ENCODE measurements at places on chromosomes 6 and 20.

DNA sequence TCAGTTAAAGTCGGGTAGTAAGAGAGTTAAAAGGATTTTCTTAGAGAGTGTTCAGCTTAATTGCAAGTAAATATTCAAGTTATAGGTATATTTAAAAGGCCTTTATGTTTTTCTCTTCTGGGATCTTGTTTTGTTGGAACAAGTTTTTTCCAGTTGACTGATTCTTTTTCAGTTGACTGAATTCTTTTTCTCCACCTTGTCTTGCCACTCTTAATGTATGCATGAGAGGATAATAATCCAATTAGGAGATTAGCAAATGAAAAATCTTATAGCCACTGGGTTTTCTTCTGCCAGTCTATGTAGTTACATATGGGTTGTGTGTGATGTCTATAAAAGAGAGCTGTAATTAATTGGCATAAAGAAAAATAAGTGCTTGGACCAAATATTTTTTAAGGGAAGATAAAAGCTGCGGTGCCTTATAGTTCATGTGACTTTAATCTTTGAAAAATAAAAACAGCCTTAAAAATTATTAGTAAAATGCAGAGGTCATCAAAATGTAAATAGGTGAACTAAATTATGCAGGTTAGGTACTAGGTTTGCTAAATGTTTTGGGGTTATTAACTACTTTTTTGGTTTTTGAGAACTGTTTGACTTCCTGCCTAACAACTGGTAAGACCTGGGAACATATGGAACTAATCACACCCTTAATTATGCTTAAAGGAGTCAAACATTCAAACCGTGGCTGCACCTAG lies 367.2 kb downstream of the HTR1B start:
- DNase-seq, result peak; percentile 1

DNA sequence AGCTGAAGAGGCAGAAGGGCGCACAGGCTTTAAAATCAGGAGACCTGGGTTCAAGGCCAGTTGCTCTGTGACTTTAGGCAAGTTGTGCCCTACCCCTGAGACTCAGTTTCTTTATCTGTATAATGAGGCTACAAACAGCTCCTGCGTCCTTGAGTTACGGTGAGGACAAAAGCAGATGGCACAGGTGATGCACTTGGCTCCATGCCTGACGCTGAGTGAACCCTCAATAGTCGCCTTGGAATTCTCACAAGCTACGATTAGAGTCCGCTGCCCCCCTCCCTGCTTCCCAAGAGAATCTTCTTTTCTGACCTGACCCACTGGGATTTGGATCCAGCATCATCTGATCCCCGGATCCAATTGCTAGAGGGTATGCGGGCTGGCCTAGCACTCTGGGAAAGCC lies 6.4 kb downstream of the KCNG1 start:
- DNase-seq, result no peak

DNA sequence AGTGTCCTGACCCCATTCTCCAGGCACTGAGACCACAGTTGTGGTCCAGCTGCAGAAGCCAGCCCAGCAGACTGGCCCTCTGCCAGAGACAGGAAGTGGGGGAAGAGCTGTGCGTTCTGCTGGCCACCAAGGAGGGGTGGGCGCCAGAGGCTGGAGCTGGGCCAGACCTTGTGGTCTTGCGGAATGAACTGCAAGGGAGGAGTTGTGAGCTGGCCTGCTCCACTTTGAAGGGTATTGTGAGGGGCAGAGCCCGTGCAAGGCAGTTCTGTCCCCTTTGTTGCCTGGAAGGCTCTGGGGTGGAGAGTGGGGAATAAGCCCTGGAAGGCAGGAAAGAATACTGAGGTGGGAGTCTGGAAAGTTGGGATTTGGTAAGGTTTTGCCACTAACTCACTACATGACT lies 3.6 kb upstream of the MDFI start:
- peak; percentile 65 for DNase-seq

- peak; percentile 97 for DNase-seq
Observed at GRCh38 chr6:140441256-140441655, 1066.8 kb upstream of the CITED2 start.

DNA sequence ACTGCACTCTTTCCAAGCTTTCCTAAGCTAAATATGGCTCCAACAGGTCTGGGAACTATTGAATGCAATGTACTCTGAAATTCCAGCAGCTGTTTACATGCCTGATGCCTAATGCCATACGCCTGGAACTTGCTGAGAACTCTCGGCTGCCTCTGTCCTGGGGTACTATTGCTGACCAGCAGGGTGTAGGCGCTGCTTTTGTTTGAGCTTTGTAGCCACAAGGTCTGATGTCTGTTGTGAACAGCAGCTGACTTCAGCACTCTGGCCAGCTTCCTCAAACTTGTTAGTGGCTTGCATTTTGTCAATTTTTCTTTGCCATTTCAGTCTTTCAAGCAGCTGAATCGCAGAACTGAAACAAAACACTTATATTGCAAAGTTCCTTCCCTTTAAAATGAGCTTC lies 26.7 kb downstream of the SAYSD1 start:
- DNase-seq, result peak; percentile 32

DNA sequence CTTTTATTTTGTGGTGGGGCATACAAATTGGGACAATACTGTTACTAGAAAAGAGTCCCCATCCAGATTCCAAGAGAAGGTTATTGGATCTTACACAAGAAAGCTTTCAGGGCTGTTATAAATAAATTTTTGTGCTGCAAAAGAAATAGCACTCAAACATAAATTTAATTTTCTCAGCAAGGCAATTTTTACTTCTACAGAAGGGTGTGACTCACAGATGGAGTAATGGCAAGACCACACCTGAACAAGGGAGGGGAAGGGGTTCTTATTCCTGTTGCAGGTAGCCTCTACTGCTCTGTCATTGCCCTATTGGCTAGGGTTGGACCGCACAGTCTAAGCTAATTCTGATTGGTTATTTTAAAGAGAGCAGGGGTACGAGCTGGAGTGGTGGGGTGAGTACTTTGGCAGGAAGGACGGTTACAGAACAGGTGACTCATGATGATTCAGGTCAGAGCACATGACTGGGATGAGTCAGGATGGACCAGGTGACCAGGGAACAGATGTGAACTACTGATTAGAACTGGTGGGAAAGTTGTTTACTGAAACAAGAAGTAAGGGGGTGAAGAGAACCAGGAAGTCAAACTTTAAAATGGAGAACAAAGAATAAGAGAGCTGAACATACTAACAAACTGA lies 41.1 kb downstream of the CNR1 start:
- no peak for DNase-seq

GRCh38 chr6:165811512-165811911 lies 148.5 kb upstream of the PDE10A start:
- DNase-seq, result no peak

GRCh38 chr6:158752613-158753012 lies 66.6 kb downstream of the EZR start:
- no peak for DNase-seq

GRCh38 chr6:66897576-66897975 lies 1190.5 kb upstream of the EYS start:
- peak; percentile 66 for DNase-seq

- peak; percentile 38 for DNase-seq
Observed at GRCh38 chr20:38231531-38232121, 28.9 kb downstream of the KIAA1755 start.

- no peak for DNase-seq
Observed at GRCh38 chr6:28335040-28335563, 846 bp downstream of the ZSCAN31 start.

- no peak for DNase-seq
Observed at GRCh38 chr20:43949248-43949647, 34.6 kb downstream of the TOX2 start.

DNA sequence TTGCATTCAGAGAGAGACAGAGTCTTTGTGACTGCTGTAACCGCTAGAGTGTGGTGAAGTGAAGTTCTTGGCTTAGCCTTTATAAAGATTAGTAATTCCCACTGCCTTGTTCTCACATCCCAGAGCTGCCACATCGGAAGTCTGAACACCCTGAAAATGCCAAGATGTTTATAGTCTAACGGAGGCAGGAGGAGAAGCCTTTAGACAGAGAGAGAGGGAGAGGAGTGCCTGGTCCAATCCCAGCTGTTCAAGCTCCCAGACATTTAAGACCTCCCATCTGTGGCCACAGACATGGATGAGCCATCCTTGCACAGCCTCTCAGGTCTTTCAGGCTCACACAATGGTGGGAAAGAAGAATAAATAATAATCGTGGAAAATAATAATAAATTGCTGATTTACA lies 1422.8 kb upstream of the EYS start:
- DNase-seq, result no peak

- DNase-seq, result no peak
Observed at GRCh38 chr20:3011752-3012151, 31.7 kb upstream of the GNRH2 start.

DNA sequence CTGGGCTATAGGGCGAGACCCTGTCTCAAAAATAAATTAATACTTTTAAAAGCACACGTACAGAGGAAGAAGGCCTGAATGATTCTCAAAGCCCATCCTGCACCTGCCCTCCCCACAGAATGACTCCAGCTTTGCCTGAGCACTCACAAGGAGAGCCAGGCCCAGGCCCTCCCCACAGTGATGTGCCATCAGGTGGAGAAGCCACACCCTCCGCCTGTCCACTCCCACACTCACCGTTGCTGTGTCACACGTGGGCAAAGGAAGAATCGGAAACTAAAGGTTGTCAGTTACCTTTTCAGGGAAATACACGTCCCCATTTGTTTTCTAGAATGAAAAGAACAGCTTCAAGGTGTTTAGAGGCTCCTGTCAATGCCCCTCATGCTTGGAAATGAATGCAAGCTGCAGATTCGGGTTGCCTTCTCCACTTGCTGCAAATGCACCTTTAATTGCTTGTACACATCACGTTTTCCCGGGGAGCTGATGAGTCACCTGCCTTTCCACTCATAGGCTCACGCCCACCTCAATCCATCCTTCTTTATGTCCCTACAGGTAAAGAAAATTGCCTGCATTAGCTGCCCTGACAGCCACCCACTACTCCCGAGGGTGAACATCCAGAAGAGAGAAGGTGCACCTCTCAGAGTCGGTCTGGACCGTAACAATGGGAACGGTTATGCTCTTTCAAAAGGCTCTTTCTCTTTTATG lies 45.5 kb upstream of the AFDN start:
- no peak for DNase-seq

GRCh38 chr6:44243345-44243744 lies 3.6 kb upstream of the HSP90AB1 start:
- DNase-seq, result no peak

DNA sequence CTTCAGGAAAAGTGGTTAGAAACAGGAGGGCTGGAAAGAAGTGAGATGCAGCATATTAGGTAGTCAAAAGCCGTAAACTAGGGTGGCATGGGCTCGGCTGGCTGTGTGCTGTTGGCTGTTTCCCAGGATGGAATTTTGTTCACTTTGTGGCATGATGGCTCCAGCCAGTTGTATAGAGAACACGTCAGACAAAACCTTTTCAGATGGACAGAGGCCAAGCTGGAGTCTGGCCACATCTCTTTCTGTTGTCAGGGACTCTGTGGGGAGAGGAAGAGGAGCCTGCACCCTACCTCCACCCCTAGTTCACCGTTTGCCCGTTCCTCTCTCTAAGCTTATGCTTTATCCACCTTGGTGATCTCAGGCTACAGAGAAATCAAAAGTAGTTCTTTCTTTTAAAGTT lies 22.0 kb downstream of the C6orf89 start:
- peak; percentile 40 for DNase-seq

DNA sequence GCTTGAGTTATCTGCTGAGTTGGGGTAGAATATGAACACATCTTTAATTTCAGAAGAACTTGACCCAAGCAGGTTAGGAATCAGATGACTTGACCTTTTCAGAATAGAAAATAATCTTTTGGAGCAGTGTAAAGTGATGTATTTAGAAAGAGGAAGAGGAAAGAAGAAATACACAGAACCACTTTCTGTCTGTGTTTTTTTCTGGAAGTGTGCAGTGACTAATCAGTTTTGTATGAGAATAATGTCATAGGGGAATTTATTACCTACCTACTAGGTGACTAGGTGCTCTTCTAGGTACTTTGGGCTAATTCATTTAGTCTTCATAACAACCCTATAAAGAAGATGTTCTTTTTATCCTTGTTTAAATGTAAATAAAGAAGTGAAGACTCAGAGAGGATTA lies 3.0 kb downstream of the PPP1R14C start:
- no peak for DNase-seq

- DNase-seq, result peak; percentile 20
Observed at GRCh38 chr6:24831771-24832716, 33.3 kb upstream of the ARMH2 start.

GRCh38 chr6:44737829-44738528 lies 350.5 kb downstream of the CDC5L start:
- no peak for DNase-seq

GRCh38 chr6:105786890-105787655 lies 299.1 kb upstream of the PRDM1 start:
- DNase-seq, result no peak

DNA sequence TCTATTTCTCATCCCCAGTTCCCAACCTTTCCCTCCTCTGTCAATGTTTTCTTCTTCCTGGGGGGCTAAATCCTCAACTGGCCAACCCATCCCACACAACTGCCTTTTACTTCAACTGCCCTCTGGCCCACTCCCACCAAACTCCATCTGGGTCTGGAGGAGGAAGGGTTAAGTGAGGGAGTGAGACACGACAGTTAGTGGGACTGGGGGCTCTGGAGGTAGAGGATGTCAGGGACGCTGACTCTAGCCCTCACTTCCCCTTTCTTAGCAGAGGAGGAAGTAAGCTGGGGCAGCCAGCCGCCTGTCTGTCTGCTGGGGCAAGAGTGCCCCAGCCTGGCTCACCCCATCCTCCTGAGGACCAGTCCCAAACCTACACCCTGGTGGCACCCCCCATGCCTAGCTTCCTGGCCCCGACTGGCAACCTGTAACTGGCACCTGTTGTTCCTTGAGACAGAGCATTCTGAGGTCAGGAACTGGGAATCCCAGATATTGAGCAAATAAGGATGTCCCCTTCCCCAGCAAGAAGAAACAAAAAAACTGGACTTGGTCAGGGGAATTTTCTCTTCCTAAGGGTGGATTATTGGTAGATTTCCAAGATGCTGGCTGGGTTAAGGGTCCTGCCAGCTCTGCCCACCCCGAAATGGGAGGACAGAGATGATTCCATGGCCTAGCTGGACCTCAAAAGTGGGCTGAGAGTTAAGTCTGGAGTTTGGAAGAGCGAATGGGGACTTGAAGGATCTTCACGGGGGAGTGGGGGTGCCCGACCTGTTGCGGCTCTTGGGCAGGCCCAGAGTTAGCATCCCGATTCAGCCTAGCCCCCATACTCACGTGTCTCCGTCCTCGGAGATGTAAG lies 971 bp downstream of the NFKBIE start:
- DNase-seq, result no peak

- DNase-seq, result no peak
Observed at GRCh38 chr20:62846166-62846890, 15.3 kb downstream of the TCFL5 start.

GRCh38 chr20:32189123-32189410 lies 18.5 kb downstream of the PLAGL2 start:
- no peak for DNase-seq

- no peak for DNase-seq
Observed at GRCh38 chr6:34170346-34170745, 24.5 kb upstream of the GRM4 start.

GRCh38 chr20:8400486-8400885 lies 268.4 kb downstream of the PLCB1 start:
- no peak for DNase-seq
